ENCODE measurements at places on chromosomes 7 and 10.

GRCh38 chr7:36264123-36264801, 111.2 kb downstream of the EEPD1 start:
- no peak for DNase-seq

DNA sequence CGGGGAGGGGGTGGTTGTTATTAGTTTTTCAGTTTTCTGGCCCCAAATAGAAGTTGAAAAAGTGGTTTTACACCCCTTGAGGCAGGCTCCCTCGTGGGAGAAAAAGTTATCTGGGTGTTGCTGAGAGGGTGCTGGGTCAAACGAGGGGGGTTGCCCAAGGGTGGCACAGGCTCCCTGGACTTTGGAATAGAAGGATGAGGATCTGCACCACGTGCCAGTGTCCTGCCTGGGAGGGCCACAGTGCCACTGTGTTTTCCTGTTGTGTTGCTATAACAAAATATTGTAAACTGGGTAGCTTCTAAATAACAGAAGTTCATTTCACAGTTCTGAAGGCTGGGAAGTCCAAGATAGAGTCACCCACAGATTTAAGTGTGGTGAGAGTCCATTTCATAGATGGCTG, 181.9 kb downstream of the CXCL12 start:
- no peak for DNase-seq

- DNase-seq = no peak
These were observed 44.3 kb downstream of the PRR15 start for GRCh38 chr7:29607889-29608288.

GRCh38 chr7:5426226-5426475, 2.5 kb upstream of the TNRC18 start:
- DNase-seq = no peak

DNA sequence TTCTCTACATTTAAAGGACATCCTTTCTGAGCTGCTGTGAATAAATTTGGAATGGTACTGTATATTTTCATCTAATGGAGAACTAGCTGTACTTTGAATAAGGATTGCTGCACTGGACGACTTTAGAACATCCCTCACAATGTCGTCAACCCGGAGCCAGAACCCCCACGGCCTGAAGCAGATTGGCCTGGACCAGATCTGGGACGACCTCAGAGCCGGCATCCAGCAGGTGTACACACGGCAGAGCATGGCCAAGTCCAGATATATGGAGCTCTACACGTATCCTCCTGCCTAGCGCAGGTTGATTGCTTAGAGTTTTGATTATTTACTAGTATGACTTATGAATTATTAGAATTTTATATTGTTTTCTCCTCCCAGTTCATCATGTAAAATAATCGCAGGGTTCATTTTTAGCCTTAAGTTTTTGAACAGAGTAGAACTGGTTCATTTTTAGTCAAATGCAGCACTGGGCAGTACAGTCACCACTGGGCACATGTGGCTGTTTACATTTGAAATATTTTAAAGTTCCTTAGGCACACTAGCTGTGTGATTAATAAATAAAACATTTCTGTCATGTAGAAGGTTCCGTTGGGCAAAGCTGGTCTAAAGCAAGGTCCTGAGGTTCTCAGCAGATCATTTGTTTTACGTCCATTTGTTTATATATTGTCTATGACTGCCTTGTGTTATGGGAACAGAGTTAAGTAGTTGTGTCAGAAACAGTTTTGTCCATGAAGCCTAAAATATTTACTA, 31.5 kb downstream of the CUL1 start:
- no peak for DNase-seq

DNA sequence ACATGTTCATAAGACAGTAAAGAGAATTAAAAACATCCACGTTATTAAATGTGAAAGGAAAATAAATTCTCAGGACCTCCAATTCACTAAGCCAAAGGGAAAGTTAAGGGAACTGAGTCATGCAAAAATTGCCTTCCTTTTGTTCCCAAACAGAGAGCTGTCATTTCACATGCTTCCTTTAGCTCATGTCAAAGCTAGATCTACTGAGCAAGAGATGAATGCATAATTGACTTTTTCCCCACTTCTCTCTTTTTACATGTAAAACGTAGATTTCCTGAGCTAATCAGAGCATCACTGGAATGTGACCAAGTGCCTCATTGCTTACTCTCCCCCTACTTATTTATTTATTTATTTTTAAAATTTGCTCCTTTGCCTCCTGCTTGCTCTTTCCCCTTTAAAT, 129.1 kb upstream of the AMPH start:
- no peak for DNase-seq

GRCh38 chr10:24897326-24897926, 55.0 kb downstream of the PRTFDC1 start:
- DNase-seq = no peak

- no peak for DNase-seq
These were observed 135.8 kb downstream of the CNNM2 start for GRCh38 chr10:103053659-103054581.

- DNase-seq = no peak
These were observed 108.7 kb downstream of the TYW1 start for GRCh38 chr7:67105377-67105776.

DNA sequence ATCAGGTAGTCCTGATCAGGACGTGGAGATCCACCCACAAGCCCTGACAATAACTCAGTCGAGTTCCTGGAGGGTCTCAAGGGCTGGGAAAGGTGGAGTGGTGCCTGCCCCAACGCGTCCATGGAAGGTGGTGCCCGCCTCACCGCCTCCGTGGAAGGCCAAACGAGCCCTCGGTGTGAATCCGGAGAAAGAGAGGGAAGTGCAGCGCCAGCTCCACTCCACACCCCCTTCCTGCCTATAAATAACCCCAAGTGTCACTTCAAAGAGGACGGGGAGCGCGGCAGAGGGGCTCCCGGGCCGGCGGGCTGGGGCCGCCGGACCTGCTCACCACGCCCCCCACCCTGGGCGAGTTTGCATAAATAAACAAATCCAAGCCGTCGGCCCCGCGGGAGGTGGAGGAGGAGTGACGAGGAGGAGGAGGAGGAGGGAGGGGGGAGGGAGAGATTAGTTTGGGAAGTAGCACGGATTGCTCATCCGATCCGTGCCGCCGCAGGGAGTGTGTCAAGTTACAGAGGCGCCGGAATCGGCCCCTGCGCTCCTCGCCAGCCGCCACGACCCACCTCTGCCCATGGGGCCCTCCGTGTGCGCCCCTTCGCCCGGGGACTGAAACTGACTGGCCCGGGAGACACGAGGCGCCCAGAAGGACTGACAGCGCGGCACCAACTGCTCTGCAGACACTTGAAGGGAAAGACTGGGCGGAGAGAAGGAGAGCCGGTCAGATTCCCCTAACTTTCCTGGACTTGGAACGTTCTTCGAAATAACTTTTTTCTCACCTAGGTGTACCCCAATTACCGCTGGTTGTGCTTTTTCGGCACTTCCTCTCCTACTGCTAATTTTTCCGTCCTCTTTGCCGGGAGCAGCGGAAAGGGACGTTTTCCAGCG, at the start of gene COL13A1:
Gene COL13A1 (plus strand): TSS at position 473 of the 882 bp plus-strand sequence. CDS start 518 bp downstream, outside the sequence.
- peak; percentile 53 for DNase-seq

DNA sequence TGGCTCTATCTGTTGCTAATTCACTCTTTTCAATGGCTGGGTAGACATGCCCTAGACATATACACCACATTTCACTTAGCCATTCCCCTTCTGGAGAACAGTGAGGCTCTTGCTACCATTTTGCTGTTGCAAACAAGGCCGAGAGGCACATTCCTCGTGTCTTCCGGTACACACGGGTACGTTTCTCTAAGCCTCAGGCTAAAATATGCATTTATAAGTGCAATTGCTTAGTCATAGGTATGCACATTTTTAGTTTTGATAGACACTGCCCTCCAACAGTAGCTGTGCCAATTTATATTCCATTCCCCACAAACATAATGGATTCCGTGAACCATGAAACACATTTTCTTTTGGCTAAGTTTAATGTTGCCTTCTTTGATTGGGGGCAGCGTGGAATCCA, 13.2 kb downstream of the CHAT start:
- DNase-seq = no peak

DNA sequence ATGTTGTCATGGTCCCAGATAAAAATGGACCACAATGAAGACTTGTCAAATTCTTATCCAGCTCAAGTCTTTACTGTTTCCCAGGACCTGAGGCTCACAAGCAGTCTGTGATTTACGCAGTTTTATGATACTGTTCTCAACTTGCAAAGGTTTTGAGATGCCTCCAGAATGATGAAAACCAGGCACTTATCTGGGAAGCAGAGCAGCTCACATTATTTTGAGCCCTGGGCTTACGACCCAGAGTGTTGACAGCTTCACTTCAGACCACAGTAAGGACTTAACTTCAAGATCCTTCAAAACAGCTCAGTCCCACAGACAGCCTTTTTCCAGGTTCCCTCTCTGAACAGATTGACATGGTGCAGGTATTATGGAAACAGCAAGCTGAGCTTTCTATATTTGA, 236.1 kb downstream of the RNLS start:
- no peak for DNase-seq

DNA sequence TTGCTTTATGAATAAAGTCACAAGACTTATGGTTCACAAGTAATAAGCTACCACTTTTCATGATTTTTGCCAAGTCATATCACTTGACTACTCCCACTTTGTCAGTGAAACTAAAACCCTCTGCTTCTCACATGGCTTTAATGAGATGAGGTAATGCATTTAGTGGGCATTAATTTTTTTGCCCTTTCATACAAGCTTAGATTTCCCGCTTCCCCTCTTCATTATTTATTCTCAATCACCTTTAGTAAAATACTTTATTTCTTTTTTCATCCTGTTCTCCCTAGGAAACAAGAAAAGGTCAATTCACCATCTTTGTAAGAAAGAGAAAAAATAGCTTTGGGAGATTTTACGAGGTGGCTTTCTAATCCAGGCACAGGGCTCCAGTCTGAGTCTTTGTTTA, 109.6 kb upstream of the STARD3NL start:
- DNase-seq = no peak

GRCh38 chr7:55048221-55048859, 29.5 kb downstream of the EGFR start:
- DNase-seq = no peak

- no peak for DNase-seq
These were observed 20.4 kb downstream of the PARP12 start for GRCh38 chr7:140042386-140042670.

DNA sequence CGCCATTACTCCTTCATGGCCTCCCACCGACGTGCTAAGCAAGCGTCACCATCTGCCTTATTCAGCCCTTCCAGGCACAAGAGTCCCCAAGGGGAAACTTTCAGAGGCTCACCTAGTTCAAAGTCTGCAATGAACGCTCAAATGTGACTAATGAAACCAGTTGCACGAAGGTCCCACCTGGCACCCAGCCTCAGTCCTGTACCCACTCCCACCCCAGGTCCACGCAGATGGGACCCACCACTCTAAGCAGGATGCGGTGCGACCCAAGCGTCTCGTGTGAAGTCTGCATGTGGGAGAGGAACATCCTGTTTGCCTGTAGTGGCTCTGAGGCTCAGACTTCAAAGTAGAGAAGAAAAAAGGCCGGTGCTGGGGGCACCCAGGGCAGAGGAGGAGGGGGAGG, 40.3 kb downstream of the RGS10 start:
- DNase-seq = no peak

DNA sequence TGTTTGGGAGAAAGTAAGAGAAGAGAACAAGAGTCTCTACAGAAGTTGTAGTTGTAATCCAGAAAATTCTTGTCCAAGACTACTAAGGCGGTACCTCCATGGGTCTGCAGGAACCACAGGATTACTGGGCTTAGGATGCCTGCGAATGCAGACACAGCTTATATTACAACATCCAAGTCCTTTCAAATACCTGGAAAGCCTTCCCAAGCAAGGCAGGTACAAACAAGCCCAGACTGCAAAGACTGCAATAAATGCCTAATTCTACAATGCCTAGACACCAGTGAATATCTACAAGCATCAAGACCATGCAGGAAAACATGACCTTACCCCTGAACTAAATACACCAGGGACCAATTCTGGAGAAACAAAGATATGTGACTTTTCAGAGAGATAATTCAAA, 178.2 kb downstream of the ARL4A start:
- DNase-seq = no peak

- no peak for DNase-seq
These were observed 300.9 kb downstream of the BICC1 start for GRCh38 chr10:58813573-58813972.

- no peak for DNase-seq
These were observed 205.4 kb downstream of the ARHGAP12 start for GRCh38 chr10:31723106-31723750.

DNA sequence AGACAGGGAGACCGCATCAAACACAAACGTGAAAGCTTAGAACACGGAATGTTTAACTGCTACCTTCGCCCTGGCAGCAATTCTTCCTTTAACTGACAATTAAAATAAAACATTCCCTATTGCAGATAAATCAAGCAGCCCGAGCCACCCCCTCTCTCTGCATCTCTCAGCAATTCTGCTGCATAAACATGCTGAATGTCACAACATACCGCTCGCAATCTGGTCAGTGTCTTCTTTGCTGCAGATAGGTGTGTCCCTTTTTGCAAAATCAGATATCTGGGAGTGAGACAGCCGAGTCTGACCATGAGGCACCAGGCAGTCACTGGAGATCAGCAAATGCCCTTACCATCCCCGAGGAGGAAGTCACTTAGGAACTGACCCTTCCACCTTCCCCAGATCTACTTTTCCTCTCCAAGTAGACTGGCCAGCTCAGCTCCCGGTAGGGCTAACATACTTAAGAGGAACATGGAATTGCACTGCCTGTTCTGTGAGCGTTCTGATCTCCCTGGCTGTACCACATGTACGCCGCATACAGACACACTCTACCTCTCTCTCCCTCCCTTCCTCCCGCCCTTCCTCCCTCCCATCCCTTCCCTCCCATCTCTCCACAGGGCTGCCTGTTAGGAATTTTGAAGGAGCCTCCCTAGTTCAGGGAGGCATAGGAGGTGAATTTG, at the start of gene FRMD4A:
Gene FRMD4A (minus strand): TSS at position 537 of the 674 bp plus-strand sequence.
- no peak for DNase-seq

DNA sequence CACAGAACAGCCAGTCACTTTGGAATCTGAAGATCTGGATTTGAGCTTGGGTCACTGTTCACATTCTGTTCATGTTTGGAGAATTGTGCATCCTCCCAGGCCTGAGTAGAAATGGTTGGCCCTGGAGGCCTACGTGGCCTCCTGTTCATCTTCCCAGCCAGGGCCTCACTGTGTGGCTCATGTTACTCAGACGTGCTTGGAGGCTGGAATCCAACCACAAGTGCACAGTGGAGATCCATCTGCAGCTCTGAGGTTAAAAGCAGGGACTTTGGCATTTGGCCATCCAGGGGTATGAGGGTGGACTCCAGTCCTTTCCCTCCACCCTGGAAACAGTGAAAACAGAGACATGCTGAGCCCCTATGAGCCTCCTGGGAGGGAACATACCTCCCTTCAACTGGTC, 709.0 kb upstream of the IGFBP3 start:
- DNase-seq = no peak

- DNase-seq = no peak
These were observed at the start of gene ADIRF for GRCh38 chr10:86968271-86968993. Gene ADIRF (plus strand): TSS chr10:86968482. CDS start chr10:86968545, 63 bp downstream.
